Stimulated activated CD8-positive, alpha-beta memory T cell treated with anti-CD3 and anti-CD28 coated beads, Interleukin-12 subunit alpha, Interleukin-12 subunit beta, amount 100 ng/mL, for 4 hours (primary cell): ENCODE measurements at places on chromosomes 12 and 14.

DNA sequence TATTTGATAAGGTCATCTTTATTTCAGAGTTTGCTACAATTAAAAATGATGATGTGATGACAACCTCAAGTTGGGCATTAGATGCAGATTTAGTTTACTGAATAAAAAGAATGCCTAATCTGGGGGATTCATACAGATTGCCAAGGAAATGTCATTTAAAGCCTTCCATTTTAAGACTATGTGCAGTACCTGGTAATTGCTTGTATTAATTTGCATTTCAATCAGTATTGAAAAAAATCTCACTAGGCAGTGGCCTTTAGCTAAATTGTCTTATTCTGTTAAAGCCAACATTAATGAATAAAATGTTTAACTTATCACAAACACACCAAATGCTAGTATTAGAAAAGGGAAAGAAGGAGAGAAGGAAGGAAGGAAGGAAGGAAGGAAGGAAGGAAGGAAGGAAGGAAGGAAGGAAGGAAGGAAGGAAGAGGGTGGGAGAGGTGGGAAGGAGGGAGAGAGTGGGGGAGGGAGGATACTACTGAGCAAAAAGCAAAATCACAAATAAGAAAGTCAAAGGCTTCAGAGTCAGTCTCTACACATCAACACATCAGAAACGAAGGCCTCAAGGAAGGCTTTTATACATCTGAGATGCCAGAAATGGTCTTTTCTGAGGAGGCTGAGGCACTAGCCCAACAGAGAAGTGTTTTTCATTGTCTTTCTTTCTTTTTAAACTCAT lies 271.1 kb upstream of the CLEC14A start:
- no peak for DNase-seq

DNA sequence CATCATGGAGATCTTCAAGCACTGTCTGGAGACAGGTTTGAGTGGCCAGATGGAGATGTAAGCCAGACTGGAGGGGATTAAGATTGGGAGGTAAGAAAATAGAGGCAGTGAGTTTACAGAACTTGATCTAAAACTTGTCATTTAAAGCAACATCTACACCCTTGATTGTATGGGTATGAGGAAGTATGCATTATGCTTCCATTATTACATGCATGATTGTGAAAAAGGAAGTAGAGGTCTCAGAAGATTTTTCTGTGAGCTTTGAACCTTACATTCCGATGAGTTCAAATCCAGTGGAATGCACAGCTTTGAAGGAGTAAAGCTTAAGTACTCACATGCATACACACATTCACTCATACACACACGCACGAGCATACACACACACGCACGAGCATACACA lies 550.8 kb downstream of the MED13L start:
- no peak for DNase-seq

- no peak for DNase-seq
These were observed 30.5 kb upstream of the CSRP2 start for GRCh38 chr12:76909290-76909689.

GRCh38 chr12:124861898-124862676 lies 1.6 kb downstream of the SCARB1 start:
- no peak for DNase-seq

DNA sequence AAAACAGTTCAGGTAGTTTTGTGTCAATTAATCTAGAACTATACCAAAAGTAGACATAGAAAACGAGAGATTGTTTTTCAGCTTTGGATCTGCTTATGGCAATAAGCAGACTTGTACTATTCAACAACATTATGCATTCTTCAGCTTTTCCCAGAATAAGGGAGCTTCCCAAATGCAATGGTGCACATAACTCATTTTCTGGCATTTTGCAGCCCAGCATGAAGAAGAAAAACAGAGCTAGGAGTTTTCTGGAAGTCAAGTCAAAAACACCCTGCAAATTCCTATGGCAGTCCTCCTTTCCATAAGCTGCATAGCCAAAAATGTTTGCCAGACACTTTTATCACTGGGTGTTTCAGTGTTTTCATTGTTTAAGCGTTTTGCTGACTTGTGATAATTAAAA lies 314.7 kb downstream of the NAV3 start:
- no peak for DNase-seq

DNA sequence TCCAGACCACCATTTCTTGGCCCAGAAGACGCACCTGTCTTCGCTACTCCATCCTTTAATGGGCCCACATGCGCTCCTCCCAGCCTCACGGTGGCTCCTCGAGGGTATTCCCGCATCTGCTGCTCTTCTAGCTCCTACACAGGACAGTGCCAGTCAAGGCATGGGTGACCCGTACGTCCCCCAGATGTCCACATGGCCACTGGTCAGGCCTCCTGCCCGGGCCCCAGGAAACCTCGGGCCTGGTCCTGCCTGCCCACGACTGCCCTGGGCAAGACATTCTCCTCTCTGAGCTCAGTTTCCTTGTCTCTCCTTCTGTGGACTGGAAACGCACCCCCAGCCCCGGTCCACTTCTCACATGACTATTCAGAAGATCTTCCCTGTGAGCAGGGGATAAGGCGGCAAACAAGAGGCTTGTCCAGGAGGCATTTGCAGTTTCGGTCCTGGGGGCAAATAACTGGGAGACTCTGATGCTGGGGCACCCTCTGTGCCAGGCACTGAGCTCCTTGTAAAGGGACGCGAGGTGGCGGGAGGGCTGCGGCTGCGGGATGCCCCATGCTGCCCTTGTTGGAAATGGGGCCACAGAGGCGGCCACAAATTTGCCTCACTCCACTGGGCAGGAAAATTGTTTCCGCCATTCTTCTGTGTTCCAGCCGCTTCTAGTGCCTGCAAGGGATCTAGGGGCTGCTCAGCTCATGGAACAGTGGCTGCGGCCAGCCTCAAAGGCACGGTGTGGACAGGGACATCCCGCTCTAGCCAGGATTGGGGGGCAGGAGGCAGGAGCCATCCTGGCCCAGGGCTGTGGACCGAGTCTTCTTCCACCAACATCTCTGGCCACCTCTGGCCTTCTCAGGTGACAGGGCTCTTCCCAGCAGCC lies 6.8 kb upstream of the BEGAIN start:
- no peak for DNase-seq

DNA sequence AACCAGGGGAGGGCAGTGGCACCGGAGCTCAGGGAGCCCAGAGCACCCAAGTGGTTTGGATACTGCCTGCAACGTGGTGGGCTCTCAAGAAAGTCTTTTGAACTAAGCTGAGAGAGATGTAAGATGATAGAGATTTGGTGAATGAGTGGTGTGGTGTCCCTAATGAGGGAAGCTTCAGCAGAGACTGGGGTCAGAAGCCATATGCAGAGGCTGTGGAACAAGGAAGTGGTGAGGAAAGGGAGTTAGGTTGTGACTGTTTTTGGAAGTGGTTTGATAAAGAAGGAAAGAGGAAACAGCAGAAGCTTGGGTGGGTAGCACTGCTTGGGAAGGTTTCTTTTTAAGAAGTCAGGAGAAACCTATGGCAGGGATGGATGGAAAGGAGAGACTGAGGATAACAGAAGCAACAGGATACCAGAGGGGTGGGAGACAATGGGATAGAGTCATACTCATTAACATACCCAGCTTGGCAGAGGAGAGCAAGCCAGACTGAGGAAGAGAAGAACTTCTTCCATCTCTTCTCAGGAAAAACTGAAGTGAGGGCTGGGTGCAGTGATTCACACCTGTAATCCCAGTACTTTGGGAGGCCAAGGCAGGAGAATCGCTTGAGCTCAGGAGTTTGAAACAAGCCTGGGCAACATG lies 24.1 kb downstream of the SLC4A8 start:
- DNase-seq: no peak

DNA sequence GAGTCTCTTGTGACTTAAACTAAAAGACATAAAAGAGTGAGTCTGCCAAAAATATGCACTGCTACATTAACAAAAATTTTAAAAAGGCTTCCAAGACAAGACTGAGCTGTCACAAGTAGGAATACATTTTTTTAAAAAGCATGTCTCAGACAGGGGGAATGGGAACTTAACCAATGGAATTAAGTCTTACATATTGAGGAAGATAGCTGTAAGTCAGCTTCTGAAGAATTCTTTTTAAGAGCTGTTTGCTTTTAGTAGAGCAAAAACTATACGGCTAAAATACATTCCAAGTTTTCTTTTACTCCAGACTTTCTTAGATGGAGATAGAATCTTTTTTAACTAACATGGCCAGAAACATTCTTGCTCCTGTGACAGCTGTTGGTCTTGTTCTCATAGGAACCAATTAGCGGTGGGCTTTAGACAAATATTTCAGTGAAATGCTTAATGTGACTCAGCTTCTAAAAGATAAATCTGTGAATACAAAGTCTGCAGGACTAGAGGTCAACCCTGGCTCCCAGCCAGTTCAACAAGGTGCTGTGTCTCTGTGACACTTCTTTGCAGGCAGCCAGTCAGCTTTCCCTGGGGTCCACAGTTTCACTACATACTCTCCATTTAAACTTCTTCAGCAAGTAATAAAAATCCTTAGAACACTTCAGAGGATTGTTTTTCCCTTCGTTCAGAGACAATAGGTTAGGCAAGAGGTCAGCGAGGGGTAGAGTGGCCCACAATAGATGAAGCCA lies 187.6 kb downstream of the NAV3 start:
- DNase-seq: no peak

DNA sequence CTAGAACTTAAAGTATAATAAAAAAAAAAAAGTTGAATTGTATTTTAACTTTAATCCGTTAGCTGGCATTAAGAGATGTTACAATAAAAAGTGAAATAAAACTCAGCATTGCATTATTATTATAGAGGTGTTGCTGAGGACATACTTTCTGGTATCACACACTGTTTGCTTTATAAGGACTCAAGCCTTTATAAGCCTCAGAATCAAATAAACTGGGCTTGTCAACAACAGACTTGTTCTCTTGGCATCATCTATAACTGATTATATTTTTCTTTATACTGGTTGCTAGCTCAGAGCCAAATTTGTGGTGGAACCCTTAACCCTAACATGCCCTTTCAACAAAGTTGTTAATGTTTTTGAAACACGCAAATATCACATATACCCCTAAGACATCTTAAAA lies 62.3 kb downstream of the DDHD1 start:
- no peak for DNase-seq

DNA sequence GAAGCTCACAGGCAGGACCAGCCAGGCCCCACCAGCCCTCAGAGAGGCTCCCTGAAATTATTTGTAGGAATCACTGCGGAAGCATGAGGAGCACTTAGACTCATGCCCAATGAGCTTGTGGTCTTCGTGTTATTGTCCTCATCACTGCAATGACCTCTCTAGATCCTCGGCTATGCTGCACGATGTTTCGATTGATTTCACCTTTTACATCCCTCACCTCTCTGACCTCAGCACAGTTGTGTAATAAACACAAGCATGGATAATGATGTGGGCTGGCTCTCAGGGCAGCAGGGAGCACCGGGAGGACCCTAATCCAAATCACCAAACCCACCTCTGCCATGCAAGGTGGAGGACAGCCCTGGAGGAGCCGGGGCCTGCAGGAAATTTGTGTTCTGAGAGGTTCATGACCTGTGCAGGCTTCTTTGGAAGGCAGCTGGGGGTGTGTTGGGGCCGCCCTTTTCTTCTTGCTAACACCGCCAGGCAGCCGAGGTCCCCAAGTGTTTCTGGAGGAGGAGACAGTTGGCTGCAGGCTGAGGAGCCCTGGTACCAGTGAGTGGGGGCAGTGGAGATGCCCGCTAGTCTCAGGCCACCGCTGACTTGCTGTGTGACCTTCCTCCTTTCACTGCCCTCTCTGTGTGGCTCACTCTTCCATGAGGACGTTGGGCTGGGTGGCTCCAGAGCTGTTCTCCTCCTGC lies 29.5 kb upstream of the EML1 start:
- DNase-seq: no peak

DNA sequence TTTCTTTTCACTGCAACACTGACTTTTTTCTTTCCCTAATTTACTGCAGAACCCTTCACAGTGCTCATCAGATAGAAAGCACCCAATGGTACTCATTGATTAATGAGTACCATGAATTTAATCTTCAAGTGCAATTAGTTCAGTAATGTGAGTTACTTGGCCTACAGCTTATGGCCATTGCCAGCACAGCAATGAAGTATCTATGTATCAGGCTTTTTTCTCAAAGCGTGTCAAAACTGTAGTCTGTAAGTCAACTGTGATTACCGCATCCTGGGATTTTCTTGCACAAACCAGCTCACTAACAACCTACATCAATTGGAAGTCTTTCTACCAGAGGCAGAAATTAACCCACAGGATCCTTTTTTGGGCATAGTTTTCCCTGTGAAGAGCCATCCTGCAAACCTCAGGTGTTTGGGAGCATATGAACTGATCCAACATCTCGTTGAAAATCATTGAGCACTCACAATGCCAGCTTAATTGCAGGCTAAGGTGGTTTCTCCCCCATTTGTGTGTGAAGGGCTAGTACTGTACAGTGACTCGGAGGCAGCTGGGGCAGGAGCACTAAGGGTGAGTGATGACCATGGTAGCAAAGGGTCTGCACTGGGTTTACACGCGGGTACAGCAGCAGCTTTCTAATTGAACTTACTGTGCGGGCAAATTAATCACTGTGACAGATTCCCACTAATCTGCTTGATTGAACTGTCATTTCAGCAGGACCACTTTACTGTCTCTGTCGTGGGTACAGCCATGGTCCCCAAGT lies 619.3 kb downstream of the SNAPC1 start:
- DNase-seq: no peak

DNA sequence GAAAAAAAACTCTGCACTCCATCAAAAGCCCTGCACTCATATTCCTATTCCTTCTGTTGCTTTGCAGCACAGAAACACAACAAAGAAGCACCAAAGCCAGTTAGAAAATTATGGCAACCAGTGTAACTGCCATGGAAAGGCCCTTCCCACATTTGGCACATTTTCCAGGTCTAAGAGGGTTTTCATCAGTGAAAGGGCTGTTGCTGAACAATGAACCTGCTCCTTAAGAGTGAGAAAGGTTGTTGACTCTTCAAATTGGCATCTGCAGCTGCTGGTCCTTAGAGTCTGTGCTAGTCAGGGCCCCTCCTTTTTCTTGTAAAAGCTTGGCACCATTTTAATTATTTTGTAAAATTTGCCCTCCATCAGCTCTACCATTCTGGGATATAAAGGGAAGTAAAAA lies 378.7 kb upstream of the KITLG start:
- DNase-seq: no peak

GRCh38 chr12:130087222-130087621 lies 75.0 kb upstream of the FZD10 start:
- DNase-seq: no peak

DNA sequence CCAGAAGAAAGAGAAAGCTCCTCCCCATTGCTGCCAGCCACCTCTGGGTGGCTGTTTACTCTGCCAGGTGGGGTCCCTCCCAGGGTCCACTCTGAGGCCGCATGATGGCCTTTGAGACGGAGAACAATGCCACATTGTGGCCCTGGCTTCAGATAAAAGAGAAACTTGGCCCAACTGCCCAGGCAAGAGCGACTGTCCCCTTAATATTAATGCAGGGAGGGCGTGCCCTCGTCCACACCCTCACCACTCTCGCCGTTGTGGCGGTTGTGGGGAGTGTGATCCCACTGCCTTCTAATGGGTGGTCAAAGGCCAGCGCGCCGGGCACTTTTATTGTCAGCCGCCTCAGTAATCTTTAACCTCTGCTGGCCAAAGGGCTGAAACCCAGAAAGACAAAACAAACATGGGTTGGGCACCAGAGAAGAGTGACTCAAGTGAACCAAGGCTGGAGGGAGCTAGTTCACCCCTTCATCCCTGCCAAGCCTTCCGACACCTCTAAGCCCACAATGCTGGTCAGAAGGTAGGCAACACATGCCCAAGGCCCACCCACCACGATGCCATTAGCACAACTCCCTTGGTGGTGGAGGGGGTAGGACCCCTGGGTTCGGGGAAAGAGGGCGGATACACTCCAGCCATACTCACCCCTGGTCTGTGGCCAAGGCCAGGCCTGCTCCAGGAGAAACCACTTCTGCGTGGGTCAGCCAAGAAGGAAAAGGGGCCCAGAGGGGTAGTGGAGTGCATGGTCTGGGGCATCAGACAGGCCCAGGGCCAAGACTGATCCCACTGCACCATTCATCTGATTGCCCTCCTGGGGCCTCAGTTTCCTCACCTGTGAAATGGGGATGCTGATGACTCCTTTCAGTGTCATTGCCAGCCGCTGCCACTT lies 44.5 kb upstream of the BCL11B start:
- DNase-seq: no peak
